HuH-7 (cell line): ENCODE measurements at places on chromosomes 5 and 9.

DNA sequence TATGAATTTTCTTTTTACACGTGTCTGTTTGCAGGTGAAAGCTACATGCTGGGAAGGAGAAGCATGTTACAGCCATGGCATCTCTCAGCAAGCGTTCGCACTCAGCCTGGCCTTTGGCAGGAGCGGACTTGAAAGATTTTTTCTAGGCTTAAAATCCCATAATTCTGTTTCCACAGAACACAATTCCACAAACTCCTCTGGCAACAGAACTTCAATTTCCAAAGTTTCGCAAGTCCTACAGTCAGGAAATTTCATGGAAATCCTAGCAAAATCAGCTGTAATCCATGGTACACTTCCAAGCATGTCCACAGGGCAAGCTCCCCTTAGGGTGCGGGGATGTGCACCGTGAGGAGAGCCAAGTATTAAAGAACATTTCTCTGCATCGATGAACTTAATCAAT is 35.9 kb downstream of the SUB1 start:
- no peak for DNase-seq

DNA sequence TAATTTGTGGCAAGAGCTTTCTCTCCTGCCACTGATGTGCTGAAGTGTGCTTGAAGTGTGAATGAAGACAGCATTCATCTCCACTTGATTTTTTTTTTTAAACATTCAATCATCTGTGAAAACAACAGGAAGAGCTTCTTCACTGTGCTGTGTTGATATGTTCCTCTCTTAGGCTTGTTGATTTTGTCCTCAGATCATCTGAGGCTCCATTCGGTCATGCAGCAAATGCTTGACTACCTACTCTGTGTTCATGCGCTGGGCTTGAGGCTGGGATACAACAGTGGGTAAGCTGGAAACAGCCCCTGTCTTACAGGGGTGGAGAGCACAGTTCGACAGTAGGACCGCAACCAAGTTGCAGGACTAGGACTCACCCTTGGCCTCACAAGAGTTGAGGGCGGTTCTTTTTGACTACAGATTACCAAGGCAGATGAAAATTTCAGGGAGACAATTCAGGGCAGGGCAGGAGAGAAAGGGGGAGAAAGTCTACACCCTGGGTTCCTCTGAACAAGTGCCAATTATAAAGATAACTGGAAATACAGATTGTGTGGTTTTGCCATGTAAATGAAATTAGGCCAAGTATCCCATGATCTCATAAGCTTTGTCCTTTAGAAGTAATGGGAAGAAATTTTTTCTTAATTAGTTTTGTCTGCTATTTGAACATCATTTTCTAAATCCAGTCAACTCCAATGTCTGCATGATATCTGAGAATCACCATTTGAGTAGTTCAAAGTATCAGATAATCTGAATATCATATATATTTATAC is 31.0 kb upstream of the F2R start:
- DNase-seq, result no peak

DNA sequence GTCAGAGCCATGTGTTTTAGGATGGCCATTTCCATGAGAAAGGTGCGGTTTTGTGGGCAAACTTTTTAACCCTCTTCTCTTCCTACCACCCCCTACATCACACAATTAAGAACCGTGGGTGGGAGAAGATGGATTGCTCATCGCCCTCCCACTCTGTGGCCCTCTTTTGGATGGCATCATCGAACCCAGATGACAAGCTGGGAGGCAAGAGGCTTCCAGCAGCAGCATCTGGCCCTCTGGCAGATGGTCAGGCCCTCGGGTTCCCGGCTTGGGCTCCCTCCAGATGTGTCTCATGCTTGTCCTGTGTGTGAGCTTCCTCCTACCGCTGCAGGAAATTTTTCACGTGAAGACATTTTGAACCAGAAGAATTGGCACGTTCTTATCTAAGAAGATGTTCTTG is 199.9 kb downstream of the EBF1 start:
- DNase-seq, result no peak

DNA sequence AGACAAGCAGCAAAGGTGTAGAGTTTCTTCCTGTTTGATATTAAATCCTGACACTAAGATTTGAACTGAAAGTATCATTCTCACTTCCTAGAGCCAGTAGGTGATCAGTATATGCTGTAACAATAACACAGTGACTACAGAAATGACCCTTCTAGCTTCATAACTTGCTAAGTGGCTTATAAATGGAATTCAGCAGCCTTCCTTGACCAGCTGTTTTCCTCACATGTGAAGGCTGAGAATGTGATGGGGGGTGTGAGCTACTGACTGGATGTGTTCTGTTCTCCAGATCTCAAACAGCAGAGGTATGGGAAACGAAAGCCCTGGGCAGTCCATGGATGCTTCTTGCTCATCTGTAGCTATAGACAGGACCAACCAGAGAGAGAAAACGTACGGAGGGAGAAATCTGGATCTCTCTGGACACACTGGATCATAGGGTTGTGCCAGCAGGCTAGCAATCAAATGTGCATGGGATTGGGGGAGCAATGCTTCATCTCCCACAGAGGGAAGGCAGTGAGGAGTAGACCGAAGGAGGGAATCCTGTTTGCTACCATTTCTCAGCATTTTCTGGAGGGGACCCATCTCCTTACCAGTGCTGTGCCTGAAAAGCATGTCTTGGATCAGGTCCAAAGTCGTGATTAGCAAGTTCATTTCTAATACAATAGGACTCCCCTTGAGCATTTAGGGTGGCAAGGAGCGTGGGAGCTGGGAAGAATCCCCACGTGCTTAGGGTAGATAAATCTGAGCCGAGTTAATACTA is 39.4 kb downstream of the TNFAIP8 start:
- no peak for DNase-seq

DNA sequence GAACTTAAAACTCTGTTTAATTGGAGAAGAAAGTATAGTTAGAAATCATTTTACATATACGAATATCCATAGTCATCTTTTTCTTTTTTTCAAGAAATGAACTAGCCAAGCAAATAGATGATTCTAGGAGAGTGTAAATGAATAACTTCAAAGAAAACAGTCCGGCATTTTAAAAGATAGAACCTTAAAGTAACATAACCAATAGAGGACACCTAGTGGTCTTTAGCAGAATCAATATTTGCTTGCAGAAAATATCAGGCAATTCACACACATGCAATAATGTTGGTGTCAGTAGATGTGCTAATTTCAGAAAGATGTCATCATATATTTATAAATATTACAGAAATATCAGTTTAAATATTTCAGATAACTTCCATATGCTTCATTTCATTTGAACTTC is 57.1 kb downstream of the HCN1 start:
- peak; percentile 3 for DNase-seq

DNA sequence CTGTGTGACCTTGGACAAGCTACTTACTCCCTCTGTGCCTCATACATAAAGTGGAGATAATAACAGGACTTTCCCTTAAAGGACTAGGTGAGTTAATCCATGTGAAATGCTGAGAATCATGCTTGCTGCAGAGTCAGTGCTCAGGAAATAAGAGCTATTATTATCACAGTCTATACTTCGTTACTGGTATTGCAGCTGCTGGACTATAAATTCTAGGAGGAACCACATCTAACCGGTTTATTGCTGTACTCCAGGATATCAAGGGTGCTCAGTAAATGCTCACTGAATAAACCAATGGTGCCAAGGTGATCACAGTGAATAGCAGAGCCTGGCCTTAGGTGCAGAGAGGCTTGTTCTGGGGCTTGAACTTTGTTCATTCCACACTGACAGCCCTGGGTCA is 69.3 kb downstream of the HSPA4 start:
- DNase-seq, result no peak

DNA sequence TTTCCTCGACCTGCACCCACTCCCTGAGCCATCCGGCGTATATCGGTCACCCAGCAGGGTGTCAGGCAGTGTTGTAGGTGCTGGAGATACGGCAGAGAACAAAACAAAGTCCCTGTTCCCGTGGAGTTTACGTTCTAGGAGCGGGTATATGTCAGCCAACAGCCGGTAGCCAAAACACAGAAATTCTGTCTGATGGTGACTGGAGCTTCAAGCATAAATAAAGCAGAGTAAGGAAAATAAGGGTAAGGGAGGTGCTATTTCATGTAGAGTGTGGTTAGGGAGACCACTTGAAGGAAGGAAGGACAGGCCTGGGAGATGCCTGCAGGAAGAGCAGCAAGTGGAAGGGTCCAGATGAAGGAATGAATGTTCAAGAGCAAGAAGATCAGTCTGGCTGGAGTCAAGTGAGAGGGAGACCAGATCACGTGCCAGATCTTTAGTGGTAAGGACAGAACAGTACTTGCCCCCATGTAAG is 783 bp upstream of the ZFR start:
- no peak for DNase-seq
